ENCODE measurements at places on chromosomes 5 and 9. TPM values are rescaled to one million over a fixed set of nuclear protein-coding genes. Genes with fewer than 3 reads are reported as not detected.

- no peak for DNase-seq
These were observed 6.8 kb downstream of the SLC24A2 start for GRCh38 chr9:19782005-19782404.

GRCh38 chr5:587403-587802 is 24.7 kb upstream of the CEP72 start:
- no peak for DNase-seq

DNA sequence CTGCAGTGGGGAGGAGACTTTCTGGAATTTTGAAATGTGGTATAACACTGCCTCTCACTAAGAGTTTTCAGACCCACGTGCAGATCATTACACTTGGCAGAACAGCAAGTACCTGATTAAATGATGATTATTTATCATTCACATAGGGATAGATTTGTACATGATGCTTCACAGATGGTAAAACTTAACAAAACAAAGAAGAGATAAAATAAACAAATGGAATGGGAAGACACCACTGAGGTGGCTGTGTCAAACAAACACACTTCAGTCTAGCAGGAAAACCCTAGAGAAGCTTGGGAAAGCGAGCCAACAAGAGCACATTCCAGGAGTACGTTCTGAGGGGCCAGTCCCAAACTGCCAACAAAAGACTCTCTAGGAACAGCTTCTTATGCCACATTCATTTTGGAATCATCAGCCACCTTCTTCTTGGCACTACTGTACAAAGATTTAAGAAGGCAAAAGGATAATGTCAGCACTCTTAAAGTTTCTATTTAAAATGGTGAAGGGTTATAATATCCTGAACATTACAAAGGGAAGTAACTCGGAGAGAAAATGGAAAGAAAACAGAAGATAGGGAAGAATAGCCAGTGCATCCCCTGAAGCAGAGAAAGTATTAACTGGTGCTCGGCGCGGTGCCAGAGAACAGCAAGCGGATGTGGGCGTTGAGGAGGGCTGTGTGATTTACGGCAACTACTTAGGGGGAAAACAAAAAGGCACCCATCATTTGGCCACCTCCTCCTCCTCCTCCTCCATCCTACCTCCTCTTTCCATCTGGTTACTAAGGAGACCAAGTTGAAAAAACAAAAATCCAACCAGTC is 1.6 kb downstream of the MED27 start:
- peak; percentile 22 for DNase-seq

GRCh38 chr5:159341906-159342310 is 11.6 kb upstream of the IL12B start:
- peak; percentile 17 for DNase-seq

DNA sequence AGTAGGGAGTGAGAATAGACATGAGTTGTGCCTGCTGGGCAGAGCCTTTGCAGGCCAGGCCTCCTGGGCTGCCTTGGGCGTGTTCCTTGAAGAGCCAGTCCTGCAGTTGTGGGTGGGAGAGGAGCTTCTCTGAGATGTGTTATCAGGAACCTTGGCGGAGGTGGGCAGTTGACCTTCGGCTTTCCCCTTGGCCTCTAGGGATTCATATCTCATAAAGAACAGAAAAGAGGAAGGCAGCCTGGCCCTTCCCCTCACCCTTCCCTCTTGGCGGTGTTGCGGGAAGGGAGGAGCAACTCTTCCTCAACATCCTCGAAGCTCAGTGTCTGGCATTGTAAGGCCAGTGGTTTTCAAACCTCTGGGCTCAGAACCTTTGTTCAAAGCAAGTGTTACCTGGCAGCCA is 59.2 kb downstream of the DAPK1 start:
- DNase-seq, result no peak

- DNase-seq, result no peak
These were observed 900.0 kb upstream of the CDH10 start for GRCh38 chr5:25544652-25545249.

DNA sequence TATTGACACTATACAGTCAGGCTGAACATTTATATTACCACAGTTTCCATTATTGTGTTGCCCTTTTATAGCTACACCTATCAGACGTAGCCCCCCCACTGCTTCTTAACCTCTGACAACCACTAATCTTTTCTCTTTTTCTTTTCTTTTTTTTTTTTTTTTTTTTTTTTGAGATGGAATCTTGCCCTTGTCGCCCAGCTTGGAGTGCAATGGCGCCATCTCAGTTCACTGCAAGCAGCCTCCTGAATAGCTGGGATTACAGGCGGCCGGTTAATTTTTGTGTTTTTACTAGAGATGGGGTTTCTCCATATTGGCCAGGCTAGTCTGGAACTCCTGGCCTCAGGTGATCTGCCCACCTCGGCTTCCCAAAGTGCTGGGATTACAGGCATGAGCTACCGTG is 75.4 kb downstream of the UHRF2 start:
- DNase-seq, result no peak

DNA sequence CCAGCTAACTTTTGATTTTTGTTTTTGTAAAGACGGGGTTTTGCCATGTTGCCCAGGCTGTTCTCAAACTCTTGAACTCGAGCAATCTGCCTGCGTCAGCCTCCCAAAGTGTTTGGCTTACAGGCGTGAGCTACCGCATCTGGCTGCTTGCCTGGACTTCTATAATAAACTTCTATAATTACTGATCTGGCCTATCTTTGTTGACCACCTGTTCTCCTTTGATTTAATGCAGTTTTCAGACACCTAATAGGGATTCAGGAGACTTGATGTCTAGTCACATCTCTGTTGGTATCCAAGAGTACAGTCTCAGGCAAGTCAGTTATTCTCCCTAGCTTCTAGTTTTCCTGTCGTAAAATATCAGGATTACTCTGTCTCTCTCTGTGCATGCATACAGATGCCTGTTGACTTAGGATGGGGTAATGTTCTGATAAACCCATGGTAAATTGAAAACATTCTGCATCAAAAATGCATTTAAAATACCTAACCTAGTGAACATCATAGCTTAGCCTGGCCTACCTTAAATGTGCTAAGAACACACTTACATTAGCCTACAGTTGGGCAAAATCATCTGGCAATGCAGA is 51.5 kb upstream of the NR3C1 start:
- no peak for DNase-seq

S1PR3 gene
- total RNA-seq, result 26.0 TPM

WDR38 gene
- not detected for total RNA-seq

PTGER4 gene
- 43.8 TPM for total RNA-seq
